D721Med (cell line): ENCODE measurements at places on chromosomes 5 and 9.

- DNase-seq: no peak
Measured at GRCh38 chr9:22208846-22209585, 199.9 kb upstream of the CDKN2B start.

DNA sequence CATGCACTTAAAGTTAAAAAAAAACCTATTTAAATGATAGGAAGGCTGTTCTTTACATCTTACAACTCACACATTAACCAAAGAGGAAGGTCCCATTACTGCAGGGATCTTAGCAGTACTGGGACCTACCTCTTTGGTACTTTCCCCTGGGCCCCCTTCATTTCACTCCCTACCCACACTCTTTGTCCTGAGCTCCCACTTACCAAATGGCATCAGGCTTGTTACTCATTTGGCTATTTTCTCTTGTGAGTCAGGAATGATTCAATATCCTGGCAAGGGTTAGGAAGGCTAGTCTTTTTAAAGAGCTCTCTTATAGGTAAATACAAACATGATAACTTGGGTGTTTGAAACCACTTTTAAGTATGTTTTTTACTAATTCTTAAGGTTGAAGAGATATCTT lies 117.4 kb upstream of the ELL2 start:
- no peak for DNase-seq

DNA sequence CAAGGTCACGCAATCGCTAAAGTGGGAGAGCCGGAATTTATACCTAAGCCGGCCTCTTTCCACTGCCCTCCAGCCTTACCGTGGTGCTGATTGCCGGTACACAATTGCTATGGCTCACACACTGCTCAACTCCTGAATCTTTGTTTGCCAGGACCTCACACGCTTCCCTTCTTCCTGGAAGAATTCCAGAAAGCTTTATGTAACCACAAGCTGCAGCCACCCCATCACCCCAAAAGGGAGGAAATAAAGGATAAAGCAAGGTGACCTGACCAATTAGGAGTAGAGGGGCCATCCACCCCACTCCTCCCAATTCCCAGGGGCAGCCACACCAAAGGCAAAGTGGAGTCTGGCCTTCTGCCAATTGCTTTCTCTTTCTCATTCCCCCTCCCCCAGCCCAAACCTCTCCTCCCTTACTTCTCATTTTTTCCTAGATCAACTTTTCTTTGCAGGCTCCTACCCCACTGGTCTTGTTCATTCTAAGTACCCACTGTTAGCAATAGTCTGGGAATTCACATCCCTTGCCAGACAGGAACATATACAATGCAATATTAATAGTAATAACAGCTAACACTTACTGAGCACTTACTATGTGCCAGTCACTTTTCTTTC lies 18.0 kb upstream of the CDC23 start:
- no peak for DNase-seq

GRCh38 chr5:137932800-137933199 lies 43.5 kb downstream of the PKD2L2 start:
- DNase-seq: no peak

- no peak for DNase-seq
Measured at GRCh38 chr5:119347991-119348390, 7.8 kb upstream of the TNFAIP8 start.

DNA sequence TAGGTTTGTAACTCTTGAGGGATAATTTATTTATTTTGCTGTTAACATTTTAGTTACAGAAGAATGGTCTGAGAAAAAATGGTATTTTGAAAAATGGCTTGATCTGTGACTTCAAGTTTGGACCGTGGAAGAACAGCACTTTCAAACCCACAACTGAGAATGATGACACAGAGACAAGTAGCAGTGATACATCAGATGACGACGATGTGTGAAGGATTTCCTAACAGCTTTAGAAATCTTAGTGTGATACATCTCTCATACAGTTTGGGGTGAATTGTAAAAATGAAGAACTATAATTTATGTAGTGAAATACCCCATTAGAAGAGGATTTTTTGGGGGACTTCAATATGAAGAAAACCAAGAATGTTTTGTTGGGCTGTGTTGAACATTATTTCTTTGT lies 88.7 kb downstream of the GPBP1 start:
- DNase-seq: no peak

DNA sequence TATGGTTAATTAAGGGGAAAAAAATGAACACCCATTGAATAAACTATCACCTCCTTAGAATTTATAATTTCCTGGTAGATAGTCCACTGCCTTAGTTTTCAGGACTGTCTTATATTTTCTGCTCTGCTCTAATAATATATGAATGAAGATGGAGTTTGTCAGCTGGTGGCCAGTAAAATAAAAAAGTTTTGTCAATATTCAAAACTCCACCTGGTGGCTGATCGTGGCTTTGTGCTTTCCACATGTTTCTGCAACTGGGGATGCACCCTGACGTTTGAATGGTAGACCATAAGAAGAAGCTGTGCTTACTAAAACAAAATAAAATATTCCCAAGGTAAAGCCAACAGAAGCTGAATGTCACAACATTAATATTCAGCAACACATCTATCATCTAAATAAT lies 286.6 kb upstream of the IZUMO3 start:
- DNase-seq: no peak

GRCh38 chr5:68962757-68963484 lies 130.9 kb upstream of the SLC30A5 start:
- no peak for DNase-seq

DNA sequence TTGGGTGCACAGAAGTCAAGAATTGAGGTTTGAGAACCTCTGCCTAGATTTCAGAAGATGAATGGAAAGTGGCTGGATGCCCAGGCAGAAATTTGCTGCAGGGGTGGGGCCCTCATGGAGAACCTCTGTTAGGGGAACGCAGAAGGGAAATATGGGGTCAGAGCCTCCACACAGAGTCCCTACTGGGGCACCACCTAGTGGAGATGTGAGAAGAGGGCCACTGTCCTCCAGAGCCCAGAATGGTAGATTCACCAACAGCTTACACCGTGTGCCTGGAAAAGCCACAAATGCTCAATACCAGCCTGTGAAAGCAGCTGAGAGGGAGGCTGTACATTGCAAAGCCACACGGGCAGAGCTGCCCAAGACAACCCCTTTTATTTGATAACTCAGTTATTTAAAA lies 383.5 kb downstream of the TLE4 start:
- DNase-seq: no peak

DNA sequence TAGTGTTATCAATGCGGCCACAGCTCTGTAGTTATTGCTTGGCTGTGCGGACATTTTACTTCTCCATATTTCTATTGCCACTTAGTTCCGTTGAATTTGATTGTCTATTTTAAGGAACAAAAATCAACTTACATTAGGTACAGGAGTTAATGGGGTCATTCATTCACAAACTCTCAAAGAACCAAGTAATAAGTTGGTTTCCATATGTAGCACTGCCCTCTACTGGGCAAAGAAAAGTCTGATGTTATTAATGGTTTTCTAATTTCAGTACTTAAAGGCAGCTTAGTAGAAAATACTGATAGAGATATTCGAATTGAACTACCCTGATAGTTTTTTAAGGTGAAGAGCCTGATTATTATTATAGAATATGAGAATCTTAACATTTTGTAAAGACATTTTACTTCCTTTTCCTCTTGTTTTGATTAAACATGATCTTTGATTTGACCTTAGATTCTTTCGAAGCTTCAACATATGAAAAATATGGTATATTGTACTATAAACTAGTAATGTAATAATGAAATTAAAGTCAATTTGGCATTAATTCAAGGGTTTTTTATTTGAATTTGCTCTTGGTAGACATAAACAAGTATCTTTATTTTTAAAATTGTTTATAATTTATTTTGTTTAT lies 119.5 kb upstream of the CTNND2 start:
- no peak for DNase-seq

- DNase-seq: peak; percentile 57
Measured at GRCh38 chr9:101028346-101029314, at the start of gene PLPPR1. Gene PLPPR1, plus strand, starts transcription at chr9:101028727.

DNA sequence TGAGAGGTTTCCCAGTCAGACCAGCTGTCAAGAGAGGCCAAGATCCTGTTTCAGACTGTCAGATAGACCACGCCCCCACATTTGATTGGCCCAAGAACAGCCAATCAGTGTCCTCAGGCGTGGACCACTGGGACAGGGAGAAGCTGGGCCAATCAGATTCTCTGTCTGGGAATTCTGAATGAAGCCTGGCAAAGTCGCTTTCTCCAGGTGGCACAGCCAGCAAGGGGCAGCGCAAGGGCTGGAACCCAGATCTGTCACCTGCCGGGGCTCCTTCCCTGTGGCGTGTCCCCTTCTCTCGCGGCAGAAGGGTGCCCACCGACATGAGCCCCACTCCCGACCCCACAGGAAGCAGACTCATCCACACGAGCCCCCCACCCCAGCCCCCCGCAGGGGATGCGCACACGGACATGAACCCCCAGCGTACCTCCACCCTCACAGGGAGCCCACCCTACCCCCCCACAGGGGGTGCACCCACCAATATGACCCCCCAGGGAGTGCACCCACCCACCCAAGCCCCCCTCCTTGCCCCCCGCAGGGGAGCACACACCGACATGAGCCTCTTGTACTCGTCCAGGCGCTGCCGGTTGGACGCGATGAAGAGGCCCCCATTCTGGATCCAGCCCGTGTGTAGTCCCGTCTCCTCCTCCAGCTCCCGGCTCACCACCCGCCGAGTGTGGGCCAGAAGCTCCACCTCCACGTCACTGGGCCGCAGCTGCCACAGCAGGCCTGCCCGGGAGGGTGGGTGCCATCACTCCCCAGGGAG lies 6.1 kb downstream of the SARDH start:
- DNase-seq: peak; percentile 96

DNA sequence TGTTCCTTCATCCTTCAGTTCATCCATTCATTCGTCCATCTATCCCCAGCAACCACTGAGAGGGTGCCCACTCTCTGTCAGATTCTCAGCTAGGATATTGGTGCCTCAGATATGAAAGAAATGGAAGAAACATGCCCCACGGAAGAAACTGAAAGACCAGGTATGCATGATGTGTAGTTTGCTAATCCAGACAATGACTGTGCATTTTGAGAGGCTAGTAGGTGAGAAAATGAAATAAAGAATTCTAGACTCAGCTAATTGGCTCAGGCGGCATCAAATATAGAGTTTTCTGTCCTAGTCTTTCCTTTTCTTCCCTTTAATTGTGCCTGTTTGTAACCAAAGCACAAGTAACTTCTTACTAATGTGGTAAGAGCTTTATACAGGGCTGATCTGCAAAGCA lies 104.7 kb downstream of the PDZD2 start:
- no peak for DNase-seq

DNA sequence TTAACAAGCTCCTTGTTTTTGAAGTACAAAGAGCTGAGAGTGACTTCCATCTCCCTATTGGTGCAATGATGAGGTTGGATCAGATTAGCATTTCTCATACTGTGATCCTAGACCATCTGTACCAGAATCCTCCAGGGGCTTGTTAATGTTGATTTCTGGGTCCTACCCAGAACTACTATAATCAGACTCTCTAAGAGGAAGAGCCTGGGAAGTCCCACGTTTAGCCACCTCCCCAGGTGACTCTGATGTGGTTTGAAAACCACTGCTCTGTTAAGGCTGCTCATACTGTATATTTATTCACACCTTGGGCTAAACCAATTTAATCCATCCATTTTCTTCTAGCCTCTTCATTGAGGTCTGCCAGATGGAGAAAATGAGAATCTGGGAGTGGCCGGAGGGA lies 49.6 kb upstream of the SMIM32 start:
- peak; percentile 28 for DNase-seq

GRCh38 chr5:83251849-83252248 lies 174.5 kb downstream of the XRCC4 start:
- DNase-seq: no peak

- no peak for DNase-seq
Measured at GRCh38 chr5:97544240-97544639, 361.2 kb upstream of the RIOK2 start.

GRCh38 chr5:39256477-39257235 lies 37.3 kb upstream of the FYB1 start:
- no peak for DNase-seq

- no peak for DNase-seq
Measured at GRCh38 chr5:34789021-34789531, 49.9 kb upstream of the TTC23L start.

DNA sequence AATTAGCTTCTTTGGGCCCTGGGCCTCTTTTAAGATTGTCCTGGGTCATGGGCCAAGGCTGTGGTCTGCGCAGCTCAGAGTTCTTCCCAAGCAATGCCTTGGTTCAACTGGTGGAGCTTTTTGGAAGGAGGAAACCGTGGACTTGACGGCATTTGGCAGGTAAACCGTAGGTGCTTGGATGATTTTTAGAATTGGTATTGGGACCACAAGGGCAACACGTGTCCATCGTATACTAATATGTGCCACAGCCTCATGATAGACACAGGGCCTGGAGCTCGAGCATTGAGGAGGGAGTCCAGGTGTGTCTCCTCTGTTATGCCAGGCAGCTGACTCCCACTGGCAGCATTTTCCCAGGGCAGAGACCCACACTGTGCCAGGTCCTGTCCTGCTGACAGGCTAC lies 120.9 kb upstream of the PITX1 start:
- DNase-seq: no peak

DNA sequence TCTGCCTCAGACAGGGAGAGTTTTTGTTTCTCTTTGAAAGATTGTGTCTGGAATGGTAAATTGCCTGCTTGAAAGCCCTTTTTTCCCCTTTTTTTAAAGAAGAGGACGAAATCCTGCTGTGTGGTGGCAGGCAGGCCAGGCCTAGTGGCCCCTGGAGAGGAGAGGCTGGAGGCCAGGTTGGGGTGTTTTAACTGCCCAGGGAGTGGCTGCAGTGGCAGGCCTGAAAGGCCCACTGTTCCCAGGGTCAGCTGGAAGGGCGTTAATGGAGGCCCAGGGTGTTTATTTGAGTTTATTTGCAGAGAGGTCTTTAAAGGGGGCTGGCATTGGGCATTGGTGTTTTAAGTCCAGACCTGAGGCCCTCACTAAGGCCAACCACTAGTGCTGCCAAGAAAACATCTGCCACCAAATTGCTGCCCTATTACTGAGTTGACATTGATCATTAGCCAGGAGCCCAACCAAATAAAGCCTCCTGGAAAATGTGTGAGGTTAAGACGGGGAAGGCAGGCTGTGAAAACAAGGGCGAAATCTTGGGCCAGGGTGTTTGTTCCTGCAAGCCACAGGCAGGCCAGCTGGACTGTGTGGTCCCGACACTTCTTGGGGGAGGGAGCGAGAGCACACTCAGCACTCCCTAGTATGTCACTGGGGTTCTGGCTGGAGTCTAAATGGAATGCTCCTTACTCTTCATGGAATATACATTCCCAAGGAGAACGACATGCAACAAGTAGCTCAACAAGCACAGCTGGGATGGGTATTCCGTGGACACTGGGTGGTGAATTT lies 5.0 kb downstream of the JADE2 start:
- DNase-seq: no peak

GRCh38 chr5:88116396-88116795 lies 152.2 kb downstream of the TMEM161B start:
- DNase-seq: no peak

GRCh38 chr5:151477101-151477500 lies 29.7 kb downstream of the SLC36A1 start:
- no peak for DNase-seq

- DNase-seq: no peak
Measured at GRCh38 chr9:88593537-88594185, 58.7 kb downstream of the NXNL2 start.

- DNase-seq: no peak
Measured at GRCh38 chr9:111178331-111179055, 140.2 kb upstream of the LPAR1 start.

- DNase-seq: no peak
Measured at GRCh38 chr9:135586601-135587109, 25.1 kb downstream of the PAEP start.

- no peak for DNase-seq
Measured at GRCh38 chr5:173745123-173745522, 128.7 kb upstream of the BOD1 start.

GRCh38 chr9:104506565-104506964 lies 2.5 kb downstream of the OR13F1 start:
- DNase-seq: no peak
